HTR-8/SVneo (cell line): ENCODE measurements at places on chromosomes 2 and 18.

GRCh38 chr18:55109818-55110414, 150.7 kb upstream of the CCDC68 start:
- no peak for DNase-seq

GRCh38 chr18:33844232-33844631, 266.2 kb downstream of the ASXL3 start:
- no peak for DNase-seq

DNA sequence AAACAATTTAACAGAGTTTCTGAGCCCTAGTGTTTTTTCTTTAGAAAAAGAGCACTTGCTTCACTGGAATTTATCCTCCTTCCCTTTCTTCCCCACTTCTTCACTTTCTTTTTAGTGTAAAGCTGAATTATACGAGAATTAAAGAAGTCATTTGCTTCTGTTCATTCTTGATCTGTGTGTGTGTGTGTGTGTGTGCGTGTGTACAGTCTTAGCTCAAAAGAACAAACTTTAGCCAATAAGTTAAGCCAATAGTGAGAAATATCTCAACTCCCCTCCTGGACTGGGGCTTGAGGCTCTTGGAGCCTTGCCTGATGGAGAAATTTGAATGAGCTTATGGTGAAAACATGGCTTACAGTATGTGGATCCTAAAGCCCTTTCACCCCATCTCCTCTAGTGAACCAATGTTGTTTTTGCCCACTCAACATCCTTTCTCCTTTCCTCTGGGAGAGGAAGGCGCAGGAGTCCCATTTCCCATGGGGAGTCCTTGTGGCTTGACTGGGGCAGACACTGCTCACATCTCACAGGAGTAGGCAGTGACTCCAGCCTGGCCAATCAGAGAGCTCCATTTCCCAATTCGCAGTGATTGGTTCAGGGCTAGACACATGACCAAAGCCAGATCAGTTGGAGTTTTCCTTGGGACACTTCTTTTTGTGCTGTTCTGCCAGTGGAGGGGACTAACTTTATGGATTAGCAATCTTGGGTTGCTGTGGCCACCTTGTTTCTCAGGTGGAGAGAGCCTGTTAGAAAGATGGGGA, 16.3 kb upstream of the MYO3B start:
- DNase-seq = no peak

- DNase-seq = no peak
Measured at GRCh38 chr2:29446847-29447246, 331.6 kb downstream of the CLIP4 start.

DNA sequence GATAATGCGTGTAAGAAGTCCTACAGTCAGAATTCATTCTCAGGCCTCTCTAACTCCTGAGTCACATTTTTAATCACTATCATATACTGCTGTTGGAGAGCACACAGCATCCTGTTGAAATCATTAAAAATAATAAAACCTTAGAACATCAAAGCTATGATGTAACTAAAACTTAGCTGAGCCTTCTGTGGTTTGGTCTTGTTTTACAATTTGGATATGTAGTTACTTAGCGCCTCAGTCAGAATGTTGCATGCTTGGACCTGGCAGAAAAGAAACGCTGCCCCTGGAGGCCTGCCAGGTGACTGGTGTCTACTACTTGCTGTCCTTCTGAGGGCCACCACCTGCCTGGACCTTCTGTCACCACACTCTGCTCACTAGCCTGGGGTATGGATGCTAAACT, 261.1 kb upstream of the RASGRP3 start:
- DNase-seq = no peak

- DNase-seq = no peak
Measured at GRCh38 chr18:78770139-78770822, 209.3 kb upstream of the SALL3 start.

DNA sequence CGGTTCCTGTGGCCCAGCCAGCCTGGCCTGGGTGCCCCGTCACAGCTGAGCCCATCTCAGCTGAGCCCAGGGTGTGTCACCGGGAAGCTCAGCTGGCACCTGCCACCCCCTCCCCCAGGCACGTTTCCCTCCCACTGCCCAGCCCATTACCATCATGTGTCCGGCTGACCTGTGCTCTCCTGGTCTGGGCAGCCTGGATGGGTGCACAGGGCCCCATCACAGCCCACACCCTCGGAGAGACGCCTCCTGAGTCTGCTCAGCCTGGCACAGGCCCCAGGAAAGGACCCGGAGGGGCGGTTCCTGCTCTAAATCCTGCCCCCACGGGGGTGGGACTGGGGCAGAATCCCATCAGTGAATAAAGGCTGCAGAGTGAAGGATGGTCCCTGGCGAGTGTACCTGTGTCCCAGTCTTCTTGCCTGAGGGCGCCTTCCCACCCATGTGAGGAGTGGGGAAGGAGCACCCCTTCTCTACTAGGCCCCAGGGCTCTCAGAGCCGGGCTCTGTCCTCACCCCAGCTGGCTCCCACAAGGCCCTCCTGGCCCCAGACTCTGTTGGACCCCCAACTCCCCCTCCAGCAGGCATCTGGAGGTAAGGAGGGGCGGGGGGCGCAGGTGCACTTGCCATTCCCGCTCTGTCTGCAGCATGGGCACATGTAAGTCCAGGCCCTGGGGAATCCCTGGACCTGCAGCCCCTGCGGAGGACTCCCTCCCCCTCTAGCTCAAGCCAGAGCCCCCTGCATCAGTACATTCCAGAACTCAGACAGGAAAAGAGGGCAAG, 21.2 kb downstream of the GPC1 start:
- no peak for DNase-seq

- DNase-seq = no peak
Measured at GRCh38 chr2:119422360-119423107, 9.1 kb upstream of the TMEM37 start.

DNA sequence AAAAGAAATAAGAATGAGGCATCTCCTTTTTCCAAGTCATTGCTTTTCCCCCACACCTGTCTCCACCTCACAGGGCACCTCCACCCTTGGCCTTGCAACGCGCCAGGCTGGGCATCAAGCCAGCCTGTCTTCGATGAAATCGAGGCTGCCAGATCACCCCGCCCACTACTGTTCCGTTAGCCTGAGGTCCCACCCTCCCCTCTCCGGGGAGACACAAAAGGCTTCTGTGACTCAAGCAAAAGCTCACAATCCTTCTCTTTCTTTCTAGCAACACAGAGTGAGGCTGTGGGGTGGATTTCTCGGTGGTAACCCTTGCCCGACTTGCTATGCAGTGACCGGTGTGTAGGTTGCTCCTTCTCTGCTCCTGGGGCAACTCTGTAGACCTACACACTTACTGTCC, 9.9 kb downstream of the TNP1 start:
- no peak for DNase-seq

- no peak for DNase-seq
Measured at GRCh38 chr2:71923143-71923525, 224.5 kb downstream of the CYP26B1 start.

- DNase-seq = peak; percentile 50
Measured at GRCh38 chr2:207473049-207473930, 56.5 kb upstream of the CREB1 start.

DNA sequence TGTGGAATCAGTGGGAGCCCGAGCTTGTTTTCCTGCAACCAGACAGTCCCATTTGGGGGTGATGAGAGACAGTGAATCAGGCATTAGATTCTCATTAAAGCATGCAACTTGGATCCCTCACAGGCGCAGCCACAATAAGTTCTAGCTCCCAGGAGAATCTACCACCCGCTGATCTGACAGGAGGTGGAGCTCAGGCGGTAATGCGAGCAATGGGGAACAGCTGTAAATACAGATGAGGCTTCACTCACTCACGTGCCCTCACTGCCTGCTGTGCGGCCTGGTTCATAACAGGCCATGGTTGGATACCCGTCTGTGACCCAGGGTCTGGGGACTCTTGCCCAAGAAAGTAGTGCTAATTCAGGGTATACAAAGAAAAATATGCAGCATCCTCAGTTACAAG, 144.8 kb upstream of the RGPD4 start:
- no peak for DNase-seq

- peak; percentile 68 for DNase-seq
Measured at GRCh38 chr2:29309090-29310029, 194.1 kb downstream of the CLIP4 start.

GRCh38 chr2:237487496-237487895, 445 bp downstream of the MLPH start:
- DNase-seq = no peak

- no peak for DNase-seq
Measured at GRCh38 chr18:60174832-60175231, 197.7 kb downstream of the MC4R start.

GRCh38 chr2:102245266-102246151, 58.7 kb downstream of the IL1RL2 start:
- DNase-seq = no peak

GRCh38 chr18:9982711-9983110, 68.9 kb downstream of the VAPA start:
- no peak for DNase-seq

DNA sequence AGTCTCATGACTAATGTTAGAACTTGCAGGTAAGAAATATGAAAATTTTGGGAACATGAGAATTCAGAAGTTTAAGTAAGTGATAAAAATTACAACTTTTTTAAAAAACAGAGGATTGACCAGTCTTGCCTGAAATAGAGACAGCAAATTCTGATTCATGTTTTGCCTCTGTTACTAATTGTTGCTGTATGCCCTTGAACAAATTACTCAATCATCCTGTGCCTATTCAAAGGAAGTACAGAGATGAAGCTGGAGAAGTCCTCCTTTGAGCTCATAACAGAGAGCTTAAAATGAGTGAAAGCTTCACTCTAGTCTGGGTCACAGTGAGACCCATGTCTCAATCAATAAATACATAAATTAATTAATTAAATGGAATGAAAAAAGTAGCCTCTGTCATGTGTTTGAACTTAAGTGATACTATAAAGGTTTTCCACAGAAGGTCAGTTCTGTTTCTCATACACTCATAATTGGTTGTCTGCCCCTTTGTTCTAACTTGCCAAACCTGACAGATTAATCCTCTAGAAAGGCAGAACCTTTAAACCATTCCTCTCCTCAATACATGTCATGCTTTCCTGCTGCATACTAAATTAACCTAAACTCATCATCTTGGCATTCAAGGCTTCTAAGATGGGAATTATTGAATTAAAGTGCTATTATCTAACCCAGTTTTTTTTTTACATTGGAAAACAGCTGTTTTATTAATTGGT, 374.6 kb upstream of the LRATD1 start:
- no peak for DNase-seq

- DNase-seq = peak; percentile 48
Measured at GRCh38 chr2:118881490-118882129, 34.2 kb upstream of the EN1 start.

DNA sequence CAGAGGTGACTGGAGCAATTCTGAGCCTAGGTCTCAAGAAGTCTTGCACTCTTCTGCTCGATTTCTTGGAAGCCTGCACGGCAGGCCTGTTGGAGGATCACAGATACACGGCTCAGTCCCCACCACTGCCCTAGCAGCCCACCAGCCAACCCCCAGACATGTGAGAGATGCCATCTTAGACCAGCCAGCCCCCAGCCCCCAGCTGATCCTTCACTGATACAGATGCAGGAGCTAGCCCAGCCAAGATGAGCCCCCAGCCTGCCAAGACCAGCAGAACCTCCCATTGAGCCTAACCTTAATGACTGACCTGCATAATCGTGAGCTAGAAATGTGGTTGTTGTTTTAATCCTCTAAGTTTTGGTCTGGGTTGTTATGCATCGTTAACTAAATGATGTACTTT, 47.5 kb downstream of the INHBB start:
- DNase-seq = no peak

- peak; percentile 71 for DNase-seq
Measured at GRCh38 chr2:237026981-237027711, 58.5 kb upstream of the COPS8 start.

GRCh38 chr2:30026091-30027055, 105.0 kb upstream of the ALK start:
- DNase-seq = peak; percentile 74

DNA sequence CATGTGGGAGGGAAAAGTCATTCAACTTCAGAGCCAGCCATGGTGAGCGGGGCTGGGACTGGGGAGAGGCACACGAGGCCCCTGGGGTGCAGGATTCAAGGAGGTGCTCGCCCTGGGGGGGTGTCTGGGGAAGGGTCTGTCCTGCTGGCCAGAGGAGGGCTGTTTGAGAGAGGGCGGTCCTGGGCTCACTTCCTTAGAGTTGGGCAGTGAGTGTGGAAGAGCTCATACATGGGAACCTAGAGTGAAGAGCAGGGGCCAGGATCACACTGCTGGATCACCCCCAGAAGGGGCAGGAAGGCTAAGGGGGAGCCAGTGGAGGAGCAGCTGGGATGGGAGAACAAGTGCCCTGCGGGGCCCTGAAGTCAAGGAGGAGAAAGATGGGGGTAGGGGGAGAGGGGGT, 6.5 kb downstream of the SH3BP4 start:
- DNase-seq = no peak

GRCh38 chr2:207051385-207051965, 112.2 kb downstream of the CPO start:
- DNase-seq = no peak

GRCh38 chr2:99380376-99381010, 43.3 kb downstream of the EIF5B start:
- no peak for DNase-seq

GRCh38 chr18:6784046-6784445, 54.5 kb downstream of the ARHGAP28 start:
- no peak for DNase-seq

- DNase-seq = no peak
Measured at GRCh38 chr2:200728630-200729029, 83.1 kb upstream of the BZW1 start.

DNA sequence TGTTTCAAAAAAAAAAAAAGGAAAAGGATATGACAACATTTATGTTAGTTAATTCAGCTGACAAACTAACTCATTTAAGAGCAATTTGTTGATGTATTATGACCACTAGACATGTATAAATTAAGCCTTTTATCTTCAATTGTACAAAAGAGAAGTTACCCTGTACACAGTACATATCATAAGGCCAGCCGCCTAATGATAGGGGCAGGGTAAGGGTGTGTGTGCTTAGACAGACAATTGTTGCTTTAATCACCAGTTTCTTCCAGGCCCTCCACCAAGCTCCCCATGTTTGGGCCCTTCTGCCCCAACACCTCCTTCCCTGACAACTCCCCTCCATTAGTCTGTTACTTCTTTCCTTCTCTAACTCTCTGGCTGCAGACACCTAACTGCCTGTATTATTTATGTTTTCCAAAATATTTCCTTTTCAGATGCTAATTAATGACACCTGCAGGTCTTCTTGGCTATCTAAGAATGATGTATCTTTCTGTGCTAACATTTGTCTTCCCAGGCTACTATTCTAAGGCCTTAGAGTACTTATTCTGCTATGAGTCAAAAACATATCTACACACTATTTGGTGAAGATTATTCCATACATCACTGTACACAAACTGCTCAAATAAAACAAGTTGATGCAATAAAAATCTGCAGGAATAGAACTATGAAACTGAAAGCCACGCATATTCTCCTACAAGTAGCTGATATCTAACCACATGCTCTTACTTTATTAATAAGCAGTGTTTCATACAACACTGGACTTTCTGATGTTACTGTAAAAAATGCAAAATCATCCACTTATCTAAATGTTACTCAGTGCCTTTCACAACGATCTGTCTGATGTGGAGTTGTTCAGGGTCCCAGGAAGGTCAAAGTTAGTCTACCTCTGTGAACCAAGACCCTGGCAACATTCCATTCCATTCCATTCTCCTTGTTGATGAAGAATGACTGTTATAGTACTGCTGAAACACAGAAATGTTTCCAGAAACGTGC, 26.4 kb downstream of the TMEM131 start:
- DNase-seq = no peak

- DNase-seq = no peak
Measured at GRCh38 chr2:178529194-178529593, 48.9 kb downstream of the PLEKHA3 start.
